ENCODE measurements at places on chromosomes 4 and X.

DNA sequence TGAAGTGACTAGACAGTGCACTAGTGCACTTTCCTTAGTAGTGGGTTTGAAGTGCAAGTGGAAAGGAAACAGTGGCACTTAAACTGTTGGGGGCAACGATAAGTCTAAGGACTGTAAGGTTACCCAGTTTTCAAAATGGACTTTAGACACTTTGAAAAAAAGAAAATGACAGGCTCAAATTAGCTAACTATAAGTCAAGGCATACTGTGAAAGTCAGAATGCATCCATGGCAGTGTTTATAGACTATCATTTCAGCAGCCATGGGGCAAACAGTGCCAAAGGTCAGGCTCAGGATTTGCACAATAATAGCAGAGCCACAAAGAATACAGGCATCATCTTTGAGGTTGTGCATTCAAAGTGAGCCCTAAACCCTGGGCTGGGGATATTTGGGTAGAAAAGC lies 104.4 kb downstream of the CXCL13 start:
- no peak for DNase-seq

GRCh38 chr4:35771571-35771970 lies 472.7 kb downstream of the ARAP2 start:
- DNase-seq: no peak

DNA sequence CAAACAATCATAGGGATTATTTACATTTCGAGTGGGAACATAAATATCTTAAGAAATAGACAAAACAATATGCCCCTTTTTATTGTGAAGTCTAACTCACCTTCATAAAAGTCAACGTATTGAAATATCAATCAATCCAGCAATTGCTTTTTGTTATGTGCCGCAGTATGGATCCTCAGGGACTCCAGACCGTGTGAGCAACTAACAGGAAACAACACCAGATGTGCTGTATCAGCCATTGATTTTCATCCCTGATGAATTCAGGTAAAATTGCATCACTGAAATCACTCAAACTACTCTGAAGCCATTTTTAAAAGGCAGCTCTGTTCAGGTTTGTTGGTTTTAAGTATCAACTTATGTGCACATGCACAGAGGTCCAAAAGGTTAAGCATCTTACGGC lies 197.3 kb upstream of the FAT1 start:
- DNase-seq: no peak

- no peak for DNase-seq
These were observed 127.4 kb upstream of the ENPP6 start for GRCh38 chr4:184344899-184345572.

All from Ammon's horn (tissue), 1 donor.